ENCODE measurements at places on chromosomes 5 and 9. TPM values are rescaled to one million over a fixed set of nuclear protein-coding genes. Genes with fewer than 3 reads are reported as not detected.

GRCh38 chr9:112032009-112032408, 135.4 kb downstream of the UGCG start:
- DNase-seq, result peak; percentile 34

The DMAC1 gene
- 46.6 TPM for total RNA-seq

DNA sequence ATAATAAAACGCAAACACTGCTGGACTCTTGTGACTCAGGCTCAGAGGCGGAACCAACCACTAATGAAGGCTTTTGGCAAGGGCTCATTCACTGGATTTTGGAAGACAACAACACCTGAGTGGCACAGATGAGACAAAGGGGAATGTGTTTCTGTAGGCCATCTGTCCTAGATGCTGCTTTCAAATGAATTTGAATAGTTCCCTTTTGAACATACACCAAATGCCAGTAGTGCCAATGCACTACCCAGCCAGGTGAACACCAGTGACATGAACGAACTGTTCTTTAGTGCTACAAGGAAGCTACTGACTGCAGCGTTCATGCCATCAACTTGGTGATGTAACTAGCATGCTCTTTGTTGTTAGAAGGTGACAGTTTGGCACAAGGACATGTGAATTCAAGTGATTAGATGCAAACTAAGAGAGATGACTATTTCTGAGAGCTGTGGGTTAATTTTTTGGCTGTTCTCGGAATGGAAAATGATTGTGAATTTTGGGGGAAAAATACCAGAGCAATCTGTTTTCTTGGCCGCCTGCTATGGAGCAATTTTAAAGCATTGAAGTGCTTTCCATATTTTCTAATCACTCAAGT, 173.7 kb downstream of the SLC24A2 start:
- no peak for DNase-seq

The LTC4S gene
- total RNA-seq, result 0.48 TPM

The PCDHB15 gene
- not detected for total RNA-seq

DNA sequence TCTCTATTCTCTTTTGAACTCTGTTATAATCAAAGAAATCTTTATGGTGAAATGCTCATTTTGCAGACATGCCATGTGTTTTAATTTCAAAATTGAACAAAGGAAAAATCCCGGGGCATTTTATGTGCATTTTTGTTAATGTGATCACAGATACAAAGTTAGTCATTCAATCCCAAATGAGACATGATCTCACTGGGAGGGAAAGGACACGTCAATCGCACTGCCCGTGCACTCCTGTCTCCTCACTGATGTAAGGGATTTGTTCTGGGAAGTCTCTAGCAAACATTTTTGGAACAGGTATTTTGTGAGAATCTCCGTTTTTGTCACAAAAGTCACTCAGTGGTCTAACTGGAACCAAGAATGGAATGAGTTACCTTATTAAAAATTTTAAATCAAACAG, 97.9 kb upstream of the RANBP6 start:
- DNase-seq, result no peak

DNA sequence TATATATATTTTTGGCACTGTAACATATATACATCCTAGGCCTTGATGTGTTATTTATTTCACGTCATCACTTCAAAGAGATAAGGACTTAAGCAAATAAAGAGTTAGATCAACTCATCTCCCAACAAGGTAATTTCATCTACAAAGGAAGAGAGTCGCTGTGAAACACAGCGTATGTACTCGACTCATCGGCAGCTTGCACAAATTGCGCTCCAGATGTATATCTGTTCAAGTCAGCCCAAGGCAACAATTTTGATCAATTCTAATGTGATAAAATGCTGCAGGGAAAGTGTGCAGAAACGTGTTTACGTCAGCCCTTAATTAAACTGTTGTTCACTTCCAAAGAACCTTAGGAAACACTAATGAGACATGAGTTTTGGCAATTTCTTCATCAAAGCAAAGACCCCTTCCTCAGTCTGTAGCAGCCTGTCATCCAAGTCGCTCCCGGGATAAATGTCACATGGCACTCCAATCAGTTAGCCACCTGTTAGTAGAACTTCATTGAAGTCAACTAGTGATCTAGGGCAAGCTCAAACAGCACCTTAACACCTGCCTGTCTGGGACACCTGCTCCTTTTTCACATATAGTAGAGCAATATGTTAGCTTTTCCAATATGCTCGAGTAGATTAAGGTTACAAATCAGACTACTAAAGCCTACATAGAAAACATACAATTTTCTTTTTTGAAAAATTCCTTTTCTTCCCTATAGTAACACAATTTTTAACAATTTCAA, 182.4 kb downstream of the NFIB start:
- no peak for DNase-seq

DNA sequence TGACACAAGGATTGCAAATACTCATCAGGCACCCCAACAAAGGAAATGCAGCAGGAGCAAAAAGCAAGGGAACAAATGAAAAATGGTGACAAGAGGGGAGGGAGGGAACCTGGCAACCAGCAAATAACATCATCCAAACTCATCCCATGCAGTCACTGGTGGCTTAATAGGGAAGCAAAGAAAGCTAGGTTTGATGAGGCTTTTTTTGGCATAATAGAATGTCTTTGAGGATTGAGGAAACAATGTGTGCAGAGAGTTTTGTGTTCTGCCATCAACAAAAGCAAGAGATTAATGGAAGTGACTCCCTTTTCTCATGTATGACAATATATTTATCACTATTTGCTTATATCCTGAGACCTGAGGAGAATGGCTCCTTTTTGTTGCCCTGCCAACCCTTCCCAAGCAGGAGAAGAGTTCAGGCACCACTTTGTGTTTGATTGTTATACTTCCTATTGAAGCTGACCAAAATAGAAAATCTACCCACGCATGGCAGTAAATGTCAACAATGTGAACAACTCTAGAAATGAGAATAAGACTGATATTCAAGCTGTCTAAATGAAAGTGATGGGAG, 375.7 kb downstream of the CAAP1 start:
- no peak for DNase-seq

DNA sequence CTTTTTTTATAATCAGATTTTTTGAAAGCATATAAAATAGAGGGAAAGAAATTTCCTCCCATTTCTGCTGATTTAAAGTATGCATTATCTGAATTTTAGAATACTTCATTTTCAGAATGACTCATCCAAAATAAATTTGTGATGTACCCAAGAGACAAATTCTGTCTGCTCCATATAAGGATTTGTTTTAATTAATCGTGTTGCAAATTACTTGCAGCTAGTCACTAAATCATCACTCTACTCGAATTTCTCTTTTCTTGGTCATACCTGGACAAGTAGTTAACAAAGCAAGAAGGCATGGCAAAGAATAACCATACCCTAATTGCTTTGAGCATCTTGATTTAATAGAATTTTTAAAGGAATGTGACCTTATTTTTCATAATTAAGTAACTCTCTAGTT, 284.1 kb upstream of the GRAMD2B start:
- DNase-seq, result no peak

The HEMGN gene
- total RNA-seq, result 0.69 TPM

The SLC6A3 gene
- not detected for total RNA-seq

DNA sequence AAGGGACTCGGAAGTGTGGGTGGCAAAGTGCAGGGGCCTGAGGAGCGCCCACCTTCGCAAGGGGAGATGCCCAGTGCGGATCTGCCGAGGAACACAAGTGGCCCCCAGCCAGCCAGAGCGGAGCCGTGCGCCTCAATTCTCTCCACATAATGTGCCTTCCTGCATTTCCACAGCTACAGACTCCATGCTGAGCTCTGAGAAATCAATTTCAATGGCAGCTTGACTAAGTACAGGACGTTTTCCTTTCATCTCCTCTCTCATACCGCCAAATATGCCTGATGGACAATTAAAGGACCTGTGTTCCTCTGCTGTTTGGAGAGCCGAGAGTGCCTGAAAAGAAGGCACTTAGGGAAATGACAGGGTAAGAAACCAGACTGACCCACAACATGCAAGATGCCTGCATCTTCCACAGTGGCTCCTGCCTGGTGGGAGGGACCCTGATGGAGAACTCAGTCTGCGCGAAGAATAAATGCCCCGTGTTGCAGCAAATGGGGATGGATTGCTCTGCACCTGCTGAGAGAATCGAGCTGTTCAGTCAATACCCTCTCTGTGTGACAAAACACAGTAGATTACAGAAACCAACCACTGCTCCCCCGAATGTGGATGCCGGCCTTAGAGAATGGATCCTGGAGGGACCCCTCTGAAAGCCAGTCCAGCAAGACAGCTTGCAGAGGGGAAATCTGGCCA, 38.6 kb upstream of the OLFM1 start:
- DNase-seq, result peak; percentile 6

DNA sequence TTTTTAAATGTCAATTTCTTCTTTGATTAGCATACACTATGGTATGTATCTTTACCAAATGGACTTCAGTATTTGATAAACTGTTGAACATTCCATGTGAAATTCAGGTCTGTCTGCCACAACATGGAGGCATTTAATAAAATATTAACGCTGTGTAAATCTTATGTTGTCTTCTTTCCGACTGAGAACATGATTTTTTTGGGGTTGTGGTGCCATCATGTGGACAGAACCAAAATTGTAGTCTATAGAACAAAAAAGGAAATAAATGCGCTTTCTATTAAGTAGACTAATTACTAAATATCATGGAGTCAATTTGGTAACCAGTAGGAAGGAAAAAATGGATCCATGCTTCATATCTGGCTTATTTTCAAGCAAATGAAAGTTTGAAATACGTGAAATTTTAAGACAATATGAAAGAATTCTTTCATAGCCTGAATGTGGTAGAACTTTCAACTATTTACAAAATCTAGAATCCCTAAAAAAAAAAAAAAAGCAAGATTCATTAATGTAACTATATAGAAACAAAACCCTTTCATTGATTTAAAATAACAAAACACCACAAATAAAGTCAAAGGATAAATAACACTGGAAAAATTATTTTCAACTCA, 2.8 kb upstream of the PLK2 start:
- peak; percentile 32 for DNase-seq

Measured in activated CD4-positive, alpha-beta memory T cell treated with anti-CD3 and anti-CD28 coated beads for 36 hours (primary cell).